Urothelium cell line (cell line): ENCODE measurements at places on chromosomes 2 and 18.

GRCh38 chr2:82636402-82637020, 1822.6 kb downstream of the SUCLG1 start:
- DNase-seq, result no peak

GRCh38 chr18:4077204-4077603, 377.9 kb downstream of the DLGAP1 start:
- DNase-seq, result no peak

DNA sequence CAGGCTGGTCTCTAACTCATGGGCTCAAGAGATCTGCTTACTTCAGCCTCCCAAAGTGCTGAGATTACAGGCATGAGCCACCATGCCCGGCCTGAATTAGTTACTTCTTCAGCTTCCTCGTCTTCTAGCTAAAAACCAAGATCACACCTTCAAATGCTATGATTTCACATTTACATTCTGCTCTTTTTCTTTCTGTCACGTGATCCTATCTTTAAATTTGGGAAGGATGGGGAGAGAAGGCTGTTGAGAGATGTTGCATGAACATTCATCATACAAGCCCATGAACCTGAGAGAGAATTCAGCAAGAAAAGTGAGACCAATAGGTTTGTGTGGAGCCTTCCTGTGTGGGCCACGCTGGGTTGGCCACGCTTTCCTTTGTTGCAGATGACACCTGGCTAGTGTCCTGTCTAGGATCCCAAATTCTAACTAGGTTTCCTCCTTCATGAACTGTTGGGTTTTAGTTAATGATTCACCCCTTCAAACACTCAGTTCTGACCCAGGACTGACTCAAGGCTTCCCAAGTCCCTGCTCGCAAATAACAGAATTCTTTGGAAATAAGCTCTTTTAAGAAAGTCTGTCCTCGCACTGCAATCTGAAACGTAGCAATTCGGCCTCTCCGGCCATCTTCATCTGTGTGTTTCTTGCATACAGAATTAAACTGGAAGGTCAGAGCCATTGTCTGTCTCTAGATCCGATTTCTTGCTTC, 57.3 kb upstream of the CREB1 start:
- DNase-seq, result no peak

DNA sequence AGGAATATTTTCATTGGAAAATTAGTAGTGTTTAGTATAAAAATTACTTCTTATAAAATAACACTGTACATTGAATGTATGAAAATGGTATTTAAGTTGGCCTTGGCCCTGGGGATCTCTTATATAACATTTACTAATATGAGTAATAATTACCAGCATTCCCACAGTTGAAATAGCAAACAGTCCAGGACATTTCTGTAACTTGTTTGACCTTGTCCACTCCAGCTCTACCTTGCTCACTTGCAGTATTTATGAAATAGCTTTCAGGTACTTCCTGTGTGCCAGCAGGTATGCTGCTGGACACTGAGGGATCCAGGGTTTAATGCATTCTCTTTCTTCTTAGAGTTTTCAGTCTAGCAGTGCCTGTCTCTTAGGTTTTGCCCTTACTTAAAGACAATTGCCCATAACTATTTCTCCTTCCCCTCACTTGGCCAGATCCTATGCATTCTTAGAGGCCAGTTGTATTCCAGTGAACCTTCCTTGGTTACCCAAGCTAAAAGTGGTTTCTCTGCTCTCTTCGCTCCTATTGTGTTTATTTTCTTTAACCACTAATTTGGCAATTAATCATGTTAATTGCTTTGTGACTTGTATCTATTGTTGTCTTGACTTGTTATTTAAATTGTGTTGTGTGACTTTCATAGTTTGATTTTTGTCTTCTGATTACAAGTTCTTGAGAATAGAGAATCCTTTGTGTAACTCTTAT, 25.9 kb downstream of the BABAM2 start:
- DNase-seq, result no peak

DNA sequence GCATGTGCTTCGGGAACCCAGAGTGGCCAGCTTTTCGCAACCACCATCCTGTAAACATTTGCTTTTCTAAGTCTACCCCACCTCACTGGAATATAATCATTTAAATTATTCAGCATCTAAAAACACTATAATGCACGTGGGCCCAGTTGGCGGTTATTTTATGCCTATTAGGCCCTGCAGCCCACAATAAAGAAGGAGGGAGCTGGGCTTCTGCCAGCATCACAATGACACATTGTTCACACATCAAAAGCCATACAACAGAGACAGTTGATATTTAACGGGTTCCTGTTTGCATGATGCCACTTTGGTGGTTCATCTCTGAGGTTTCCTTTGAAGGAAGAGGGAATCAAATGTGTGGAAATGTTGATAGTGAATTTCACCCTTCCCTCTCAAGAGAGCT, 916.0 kb upstream of the CELF4 start:
- DNase-seq, result no peak

GRCh38 chr2:48065096-48065495, 158.8 kb upstream of the FBXO11 start:
- DNase-seq, result no peak

DNA sequence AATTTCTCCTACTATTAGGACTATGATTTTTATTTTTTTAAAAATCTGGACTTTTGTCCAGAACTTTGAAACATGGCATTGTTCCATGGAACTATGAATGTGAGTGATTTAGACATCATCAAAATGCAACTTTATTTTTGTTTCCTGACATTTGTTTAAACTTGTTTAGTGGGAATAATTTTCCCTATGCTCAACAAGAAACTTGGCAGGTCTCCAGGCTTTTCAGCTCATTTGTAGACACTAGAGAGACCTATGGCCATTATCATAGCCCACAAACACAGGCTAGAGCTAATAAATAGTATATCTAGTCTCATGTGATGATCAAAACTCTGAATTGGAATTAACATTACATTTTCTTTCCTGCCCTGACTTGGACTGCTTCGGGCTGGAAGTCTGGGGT, 145.1 kb upstream of the CELF4 start:
- no peak for DNase-seq

DNA sequence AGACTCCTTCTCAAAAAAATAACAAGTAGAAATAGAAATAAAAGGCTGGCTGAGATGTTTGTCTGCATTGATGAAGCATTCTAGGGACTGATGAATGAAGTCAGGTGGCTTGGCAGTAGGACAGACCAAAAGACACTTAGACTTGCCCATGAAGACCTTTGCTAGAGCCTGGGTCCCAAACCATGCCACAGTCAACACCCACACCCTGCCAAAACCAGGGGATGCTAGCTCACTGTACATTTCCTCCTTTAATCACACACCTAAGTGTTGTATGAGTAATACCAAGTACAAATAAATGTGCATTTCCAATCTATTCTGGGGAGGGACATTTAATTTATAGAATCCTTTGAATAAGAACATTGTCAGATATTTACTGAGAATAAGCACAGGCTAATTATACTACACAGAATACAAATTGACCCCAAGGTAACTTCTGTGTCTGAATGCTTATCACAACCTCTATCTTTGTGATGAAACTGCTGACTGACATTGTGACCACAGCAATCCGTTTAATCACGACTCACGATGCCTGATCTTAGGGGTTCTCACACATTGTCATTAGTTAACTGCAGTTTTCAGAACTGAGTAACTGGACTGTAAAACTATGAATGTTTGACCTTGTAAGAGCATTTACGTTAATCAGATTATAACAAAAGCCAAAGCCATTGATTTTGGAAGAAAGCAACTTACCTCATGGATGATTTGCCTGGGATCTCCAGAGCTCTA, 10.5 kb upstream of the NOL10 start:
- no peak for DNase-seq

- DNase-seq, result no peak
These were observed 166.9 kb downstream of the MSH2 start for GRCh38 chr2:47569658-47570475.

GRCh38 chr18:42534313-42534712, 579.3 kb downstream of the PIK3C3 start:
- no peak for DNase-seq

DNA sequence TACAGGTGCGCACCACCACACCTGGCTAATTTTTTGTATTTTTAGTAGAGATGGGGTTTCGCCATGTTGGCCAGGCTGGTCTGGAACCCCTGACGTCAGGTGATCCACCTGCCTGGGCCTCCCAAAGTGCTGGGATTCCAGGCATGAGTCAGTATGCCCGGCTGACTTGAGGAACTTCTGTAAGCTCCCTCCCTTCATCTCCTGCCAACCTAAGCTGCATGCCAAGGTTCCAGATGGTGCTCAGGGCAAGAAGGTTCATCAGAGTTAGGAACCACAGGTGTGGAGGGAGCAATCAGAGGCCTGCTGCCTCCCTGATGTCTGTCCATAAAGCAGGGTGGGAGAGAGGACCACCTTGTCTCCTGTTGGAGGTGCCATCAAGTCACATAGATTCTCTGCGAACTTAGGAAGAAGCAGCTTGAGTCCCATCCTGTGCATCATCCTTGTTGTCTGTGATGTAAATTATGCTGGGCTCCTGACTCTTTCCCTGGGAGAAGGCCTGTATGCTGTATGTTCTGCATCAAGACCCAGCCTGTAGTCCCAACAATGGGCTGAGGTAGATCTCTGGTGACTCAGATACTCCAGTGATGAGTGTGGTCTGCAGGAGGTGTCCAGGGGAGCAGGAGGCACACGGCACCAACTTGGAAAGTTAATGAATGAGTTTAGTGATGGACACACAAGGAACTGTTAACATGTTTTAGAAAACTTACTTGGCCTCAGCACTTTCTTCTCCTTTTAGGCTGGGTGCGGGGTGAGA, 53.1 kb downstream of the TMEM17 start:
- DNase-seq, result no peak

GRCh38 chr2:161283926-161284325, 24.3 kb upstream of the PSMD14 start:
- no peak for DNase-seq

DNA sequence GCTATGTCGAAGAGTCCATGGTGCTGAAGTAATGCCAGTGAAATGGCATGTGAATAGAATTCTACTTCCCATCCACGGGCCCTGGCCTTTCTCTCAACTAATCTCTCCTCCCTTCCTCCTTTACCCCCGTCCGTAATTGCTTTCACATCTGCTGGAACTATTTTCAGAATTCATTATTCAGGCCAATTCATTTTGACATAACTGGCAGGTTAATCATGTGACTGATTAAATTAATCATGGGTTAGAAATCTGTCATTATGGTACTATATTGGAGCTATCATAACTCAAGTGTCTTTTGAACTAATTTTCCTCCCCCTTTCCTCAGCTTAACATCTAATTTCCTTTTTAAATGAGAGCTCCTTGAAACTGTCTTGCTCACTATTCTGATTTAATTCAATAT, 66.9 kb downstream of the ZDBF2 start:
- no peak for DNase-seq

DNA sequence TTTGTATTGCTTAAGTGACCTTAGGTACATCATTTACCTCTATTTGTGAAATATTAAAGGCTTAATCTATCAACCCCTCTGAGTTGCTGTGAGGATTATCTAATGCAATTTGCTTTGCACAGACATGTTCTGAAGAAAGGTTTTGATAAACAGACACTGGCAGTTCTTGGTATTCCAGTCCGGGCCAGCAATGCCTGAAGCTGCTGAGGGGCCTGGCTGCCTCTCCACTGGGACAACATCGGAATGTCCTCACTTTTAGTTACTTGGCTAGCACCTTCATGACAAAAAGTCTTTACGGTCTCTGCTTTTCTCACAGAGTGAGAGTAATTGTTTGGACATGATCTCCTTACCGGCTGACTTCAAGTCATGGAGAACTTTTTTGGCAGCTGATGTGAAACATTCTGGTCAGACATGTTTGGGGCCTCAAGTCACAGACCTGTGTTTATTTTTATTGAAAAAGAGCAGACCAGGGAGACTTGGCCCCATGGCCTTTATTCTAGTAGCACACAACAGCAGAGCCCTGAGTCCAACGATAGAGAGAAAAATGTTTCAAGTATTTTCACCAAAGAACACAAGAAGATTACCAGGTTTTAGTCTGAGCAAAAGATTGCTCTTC, 1112.3 kb upstream of the FANCL start:
- DNase-seq, result no peak

- peak; percentile 22 for DNase-seq
These were observed 867.9 kb upstream of the POU3F3 start for GRCh38 chr2:103986001-103986400.

GRCh38 chr2:3575534-3576262, 638 bp downstream of the RPS7 start:
- no peak for DNase-seq

- DNase-seq, result no peak
These were observed 138.6 kb downstream of the ALK start for GRCh38 chr2:29782549-29783458.

DNA sequence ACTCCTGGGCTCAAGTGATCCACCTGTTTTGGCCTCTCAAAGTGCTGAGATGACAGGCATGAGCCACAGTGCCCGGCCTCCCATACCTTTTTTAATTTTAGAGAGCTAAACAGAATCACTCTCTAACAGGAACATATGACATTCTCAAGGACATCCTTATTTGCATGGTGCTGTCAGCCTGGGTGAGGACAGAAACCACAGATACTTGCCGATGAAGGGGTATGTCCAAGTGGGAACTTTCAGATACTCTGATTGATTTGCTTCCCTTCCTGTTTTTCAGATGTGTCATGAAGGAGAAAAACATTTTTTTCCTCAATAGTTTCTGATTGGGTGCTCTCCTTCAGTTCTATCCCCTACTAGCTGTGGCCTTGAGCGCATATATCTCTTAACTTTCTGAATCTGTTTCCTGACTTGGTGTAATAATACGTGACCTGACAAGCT, 49.6 kb downstream of the MYO3B start:
- DNase-seq, result no peak

GRCh38 chr2:15570104-15570503, 9.0 kb upstream of the NBAS start:
- no peak for DNase-seq

DNA sequence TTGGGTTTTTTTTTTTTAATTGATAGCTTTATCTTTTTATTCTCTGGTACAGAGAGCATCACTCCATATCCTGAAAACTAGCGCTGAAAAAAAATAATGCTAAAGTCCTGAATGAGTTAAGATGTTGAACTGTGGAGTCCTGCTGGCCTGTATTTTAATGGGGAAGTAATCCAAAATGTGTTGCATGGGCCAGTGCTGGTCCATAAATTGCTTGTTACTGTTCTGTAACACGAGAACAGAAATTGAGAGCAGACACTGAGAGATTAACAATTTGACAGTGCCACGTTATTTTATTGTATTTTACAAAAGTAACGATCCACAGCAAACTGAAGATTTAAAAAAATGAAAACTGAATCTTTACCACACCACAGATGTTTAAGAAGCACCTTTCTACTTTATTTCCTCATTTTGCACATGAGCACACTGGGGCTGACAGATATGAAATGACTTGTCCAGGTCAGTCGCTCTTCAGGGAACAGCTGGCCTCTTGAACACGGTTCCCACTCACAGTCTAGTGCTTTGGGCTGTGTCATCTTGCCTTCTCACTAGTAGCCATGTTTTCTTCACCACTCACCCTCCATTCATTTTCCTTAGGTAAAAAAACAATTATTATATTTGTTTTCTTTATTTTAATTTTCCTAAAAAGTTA, 35.3 kb downstream of the ZCCHC2 start:
- no peak for DNase-seq

- no peak for DNase-seq
These were observed 185.3 kb upstream of the SIX2 start for GRCh38 chr2:45194596-45194995.

GRCh38 chr2:23925702-23926289, 1.1 kb downstream of the ATAD2B start:
- DNase-seq, result peak; percentile 46

- no peak for DNase-seq
These were observed 51.3 kb downstream of the ZAP70 start for GRCh38 chr2:97764559-97765263.

- DNase-seq, result no peak
These were observed 94.0 kb downstream of the C1QL2 start for GRCh38 chr2:119064567-119064966.
